B cell (primary cell): ENCODE measurements at places on chromosomes 3 and 15.
A peak's percentile ranks its signal among the peaks of the same experiment; 100 is the strongest.

GRCh38 chr15:97200161-97200560, 760.3 kb upstream of the ARRDC4 start:
- DNase-seq, result no peak

DNA sequence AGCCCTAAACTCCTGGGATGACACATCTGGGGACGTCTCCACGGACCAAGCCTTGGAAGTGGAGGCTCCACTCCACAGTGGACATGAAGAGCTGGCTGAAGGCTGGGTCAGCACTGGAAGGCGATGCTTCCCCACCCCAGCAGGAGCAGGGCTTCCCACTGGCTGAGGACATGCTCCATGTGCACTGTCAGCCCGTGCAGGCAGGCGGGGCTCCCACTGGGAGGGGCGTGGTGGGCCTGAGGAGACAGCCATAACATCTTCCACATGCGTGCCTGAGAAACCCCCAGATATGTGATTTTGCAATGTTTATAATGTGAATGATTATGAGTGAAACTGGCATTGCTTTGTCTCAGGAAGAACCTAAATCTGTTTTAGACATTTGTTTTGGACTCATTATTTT, 231.3 kb downstream of the KLF13 start:
- no peak for DNase-seq

DNA sequence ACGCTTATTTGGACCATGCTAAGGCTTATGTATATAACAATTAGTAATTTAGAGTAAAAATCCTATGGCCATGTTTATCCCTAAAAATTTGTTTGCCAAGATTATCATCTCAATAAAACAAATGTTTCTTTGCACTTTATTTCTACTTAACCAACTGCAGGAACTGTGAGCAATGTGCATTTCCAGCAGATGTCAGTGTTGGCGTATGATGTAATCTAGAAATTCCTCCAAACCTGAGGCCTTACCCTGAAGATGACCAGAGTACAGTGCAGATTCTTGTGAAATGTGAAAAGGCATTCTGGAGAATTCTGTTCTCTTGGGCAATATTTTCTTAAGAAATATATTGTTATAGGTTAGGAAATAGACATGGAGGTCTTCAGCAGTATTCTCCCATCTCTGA, 205.9 kb downstream of the MBNL1 start:
- peak; percentile 66 for DNase-seq

- DNase-seq, result no peak
Measured at GRCh38 chr3:12478326-12478725, 6.0 kb upstream of the TSEN2 start.

DNA sequence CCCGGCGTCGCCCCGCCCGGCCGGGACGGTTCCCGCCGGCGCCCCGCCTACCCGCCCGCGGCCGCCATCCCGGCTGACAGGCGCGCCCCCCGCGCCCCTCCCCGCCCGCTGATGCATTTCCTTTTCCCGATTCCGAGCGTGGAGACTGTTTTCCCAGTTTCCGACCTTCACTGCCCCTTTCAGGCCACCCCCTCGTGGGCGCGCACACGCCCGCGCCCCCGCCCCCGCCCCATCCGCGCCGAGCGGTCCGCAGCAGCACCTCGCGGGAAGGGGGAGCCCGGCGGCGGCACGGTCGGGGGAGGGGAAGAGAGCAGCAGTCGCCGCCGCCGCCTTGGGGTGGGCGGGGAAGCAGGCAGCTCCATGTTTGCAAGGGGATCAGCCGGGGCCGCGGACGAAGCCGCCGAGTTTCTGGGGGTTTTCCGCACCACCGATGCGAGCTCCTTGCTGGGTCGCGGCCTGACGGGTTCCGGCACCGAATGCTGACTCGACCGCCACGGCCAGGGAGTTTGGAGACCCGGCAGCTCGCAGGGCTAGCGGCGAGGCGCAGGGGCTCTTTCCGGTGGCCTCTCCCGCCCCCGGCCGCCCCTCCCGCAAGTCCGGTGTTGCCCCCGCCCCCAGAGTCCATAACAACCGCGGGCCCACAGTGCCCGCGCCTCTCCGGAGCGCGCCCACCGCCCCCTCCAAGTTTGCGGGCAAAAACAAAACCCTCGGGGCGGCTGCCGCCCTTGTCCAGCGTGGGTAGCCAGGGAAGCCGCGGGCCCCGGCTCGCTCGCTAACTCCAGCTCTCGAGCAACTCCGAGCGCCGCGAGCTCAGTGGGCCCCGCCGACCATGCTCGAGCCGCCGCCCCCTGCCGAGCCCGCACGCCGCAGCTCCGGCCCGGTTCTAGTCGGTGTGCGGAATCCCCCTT, 3.2 kb upstream of the SIN3A start:
- peak; percentile 90 for DNase-seq

DNA sequence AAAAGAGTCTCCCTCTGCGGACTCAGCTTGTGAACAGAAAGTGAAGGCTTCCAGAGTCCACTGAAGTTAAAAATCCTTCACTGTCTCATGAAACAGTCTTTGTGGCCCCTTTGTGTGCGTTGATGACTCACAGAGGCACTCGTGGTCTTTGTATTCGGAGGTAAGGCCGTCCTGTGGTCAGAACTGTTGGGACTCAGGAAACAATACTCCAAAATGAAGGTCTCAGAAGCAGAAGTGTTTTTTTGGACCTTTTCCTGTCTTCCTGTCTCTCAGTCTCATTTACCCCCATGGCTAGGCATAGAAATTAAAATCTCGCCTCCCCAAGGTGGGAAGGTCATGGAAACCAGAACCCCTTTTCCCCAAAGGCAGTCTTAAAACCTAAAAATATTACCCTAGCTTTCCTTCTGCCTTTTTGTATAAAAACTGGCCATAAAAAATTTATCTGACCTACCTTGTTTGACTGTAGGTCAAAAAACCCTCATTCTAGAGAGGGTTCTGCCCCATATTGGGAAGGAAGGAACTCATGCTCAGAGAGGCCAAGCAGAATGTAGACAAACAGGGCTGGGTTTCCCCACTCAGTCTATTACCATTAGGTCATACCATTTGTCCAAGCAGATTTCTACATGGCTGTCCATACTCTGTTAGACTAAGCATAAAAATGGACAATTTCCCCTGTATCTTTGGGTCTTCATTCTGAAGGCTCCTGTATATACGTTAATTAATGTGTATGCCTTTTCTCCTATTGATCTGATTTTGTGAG, 19.1 kb upstream of the EPB42 start:
- no peak for DNase-seq

DNA sequence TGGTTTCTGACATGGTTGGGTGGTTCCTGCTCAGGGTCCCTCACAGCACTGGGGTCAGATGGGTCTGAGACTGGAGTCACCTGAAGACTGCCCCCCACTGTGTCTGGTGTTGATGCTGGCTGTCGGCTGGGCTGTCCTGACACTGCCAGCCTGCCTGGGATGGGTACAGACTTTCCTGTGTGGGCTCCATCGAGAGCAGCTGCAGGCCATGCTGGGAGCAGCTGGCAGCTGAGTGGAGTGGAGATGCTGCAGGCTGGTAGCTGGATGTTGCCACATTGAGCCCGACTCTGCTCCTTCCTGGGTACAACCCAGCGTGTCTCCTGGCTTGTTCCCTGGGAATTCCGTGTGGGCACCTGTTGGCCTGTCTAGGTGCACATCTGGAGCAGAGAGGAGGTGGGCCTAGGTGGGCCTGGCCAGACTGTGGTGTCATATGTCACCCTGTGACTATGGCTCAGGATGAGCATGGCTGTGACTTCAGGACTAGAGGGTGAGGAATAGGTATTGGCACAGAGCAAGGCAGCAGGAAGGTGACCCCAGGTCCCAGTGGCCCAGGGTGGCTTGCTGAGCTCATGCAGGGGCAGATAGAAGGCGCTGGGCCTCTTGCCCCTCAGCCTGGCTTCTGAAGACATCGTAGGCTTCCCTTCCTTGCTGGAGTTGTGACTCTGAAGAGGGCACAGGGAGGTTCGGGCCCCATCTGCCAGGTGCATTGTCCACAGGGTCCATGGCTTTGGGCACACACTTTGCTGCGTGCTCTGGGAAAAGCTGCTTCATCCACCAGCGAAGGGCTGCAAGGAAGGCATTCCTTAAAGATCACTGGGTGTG, 40.0 kb upstream of the PRR23E start:
- no peak for DNase-seq

DNA sequence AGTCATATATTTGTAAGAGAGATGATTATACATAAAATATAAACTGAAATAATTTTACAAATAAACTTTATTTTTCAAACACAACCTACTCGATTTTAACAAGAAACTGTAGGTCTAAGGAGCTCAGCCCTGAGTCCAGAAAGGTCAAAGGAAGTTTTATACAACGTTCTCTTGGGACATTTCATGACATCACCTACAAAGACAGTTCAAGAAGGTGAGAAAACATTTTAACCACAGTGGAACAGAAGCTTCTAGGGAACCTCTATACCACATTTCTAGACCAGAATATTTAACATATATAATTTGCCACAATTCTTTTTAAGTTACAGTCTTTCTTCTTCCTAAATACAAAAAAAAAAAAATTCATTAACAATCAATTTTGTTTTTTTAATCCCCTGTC, 40.1 kb downstream of the CBLB start:
- DNase-seq, result no peak

GRCh38 chr3:99356696-99357095, 281.7 kb upstream of the COL8A1 start:
- DNase-seq, result no peak
